ENCODE measurements at places on chromosomes 6 and 20.
A peak's percentile ranks its signal among the peaks of the same experiment; 100 is the strongest.

- no peak for DNase-seq
These were observed 574.1 kb upstream of the CHD6 start for GRCh38 chr20:42192321-42192720.

- DNase-seq, result no peak
These were observed 10.7 kb upstream of the PLEKHG1 start for GRCh38 chr6:150588888-150589499.

- peak; percentile 77 for DNase-seq
These were observed 223.3 kb downstream of the TMEM242 start for GRCh38 chr6:157099912-157100593.

GRCh38 chr6:151690768-151691562, 116.5 kb upstream of the ESR1 start:
- no peak for DNase-seq

DNA sequence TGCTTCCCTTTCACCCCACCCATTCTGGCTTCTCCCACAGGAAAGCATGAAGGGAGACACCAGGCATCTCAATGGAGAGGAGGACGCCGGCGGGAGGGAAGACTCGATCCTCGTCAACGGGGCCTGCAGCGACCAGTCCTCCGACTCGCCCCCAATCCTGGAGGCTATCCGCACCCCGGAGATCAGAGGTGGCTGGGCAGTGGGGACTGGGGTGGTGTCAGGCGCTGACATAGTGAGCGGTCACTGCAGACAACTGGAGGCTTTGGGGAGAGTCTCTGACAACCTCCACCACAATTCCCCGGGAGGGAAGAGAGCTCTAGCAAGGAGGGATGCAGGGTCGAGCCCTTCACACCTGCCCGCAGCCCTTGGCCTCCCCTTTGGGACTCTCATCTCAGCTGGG, 18.1 kb downstream of the DNMT3B start:
- no peak for DNase-seq

DNA sequence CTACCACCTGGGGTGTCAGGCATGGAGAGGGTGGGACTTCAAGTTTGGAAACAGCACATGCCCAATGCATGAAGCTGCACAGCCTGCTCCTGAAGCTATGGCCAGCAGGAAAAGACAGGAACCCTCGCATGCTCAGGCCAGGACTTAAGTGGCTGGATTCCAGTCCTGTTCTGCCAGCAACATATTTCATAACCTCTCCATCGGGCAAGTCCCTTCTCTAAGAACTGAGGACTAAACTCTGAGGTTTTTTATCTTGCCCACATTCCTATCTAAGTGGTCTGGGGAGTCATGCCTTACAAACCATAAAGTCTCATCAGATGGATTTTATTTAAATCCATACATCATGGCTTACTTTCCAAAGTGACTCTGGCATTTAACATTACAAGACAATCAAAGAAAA, 27.5 kb upstream of the AGPAT4 start:
- no peak for DNase-seq

- no peak for DNase-seq
These were observed 101.9 kb downstream of the QRSL1 start for GRCh38 chr6:106731144-106731842.

DNA sequence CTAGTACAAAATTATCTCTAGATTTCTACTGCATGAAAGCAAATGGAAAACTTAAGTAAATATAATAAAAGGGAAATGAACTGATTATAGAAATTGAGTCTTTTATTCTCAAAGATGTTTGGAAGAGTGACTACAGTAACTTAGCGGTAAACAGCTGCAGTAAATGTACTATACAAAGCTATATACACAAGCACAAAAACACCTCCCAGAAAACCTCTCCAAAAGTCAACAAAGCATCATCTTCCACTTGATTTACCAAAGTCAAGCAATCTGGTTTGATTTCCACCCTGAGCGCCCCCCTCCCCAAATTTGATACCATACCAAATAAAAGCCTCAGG, 142.1 kb upstream of the SHLD1 start:
- DNase-seq, result no peak

DNA sequence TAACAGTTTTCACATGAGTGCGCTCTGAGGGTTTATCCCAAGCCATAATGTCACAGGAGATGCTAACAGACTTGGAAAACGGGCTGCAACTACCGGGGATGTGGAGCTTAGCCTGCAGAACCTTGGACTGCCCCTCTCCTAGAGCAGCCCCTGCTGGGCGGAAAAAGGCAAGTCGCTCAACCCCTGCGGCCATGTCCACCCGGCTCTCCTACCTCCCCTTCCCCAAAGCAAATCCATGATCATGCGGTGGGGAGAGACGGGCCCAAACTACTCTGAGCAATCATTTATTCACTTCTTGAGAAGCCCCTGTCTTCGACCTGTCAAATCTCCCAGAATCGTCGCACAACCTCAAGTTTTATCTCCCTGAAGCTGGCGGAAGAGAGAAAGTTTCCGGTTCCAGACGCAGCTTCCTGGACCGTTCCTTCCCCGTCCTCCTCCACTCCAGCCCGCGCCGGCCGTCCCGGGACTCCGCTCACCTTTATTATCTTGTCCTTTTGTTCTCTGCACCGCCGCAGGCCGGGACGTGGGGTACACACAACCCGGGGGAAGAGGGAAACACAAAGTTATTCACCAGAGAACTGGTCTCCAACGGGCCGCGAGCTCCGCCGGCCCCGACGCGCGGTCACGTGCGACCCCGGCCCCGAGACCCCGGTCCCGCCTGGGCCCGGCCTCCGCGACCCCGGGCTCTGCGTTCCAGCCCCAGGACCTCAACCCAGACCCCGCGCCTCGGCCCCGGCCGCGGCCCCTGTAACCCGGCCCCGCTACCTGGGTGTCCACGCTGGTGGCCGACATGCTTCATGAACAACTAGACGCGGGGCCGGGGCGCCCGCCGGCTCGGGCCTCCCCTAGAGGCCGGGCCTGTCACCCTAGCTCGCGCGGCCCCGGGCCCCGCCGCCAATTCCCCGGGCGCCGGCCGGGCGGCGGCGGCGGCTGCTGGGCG, 560 bp downstream of the YTHDF1 start:
- DNase-seq, result peak; percentile 27

Data from HL-60 (cell line).